Activated CD8-positive, alpha-beta memory T cell treated with anti-CD3 and anti-CD28 coated beads for 1 hour (primary cell): ENCODE measurements at places on chromosomes 5 and 9.

DNA sequence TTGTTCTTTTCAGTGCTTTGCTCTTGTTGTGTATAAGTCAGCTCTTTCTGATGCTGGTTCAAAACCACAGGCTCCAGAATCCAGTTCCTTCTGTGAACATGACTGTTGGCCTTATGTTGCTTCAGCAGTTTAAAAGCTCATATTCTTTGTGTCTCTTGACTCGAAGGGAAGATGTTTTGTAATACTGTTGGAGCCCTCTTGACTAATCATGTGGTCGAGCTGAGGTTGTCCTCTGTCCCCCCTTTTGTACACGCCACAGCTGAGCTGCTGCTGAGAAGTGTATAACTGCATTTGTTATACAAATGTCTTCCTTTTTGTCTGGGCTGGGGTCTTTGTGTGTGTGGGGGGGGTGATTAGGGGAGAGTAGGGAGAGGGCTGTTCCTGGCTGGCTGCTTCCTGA is 35.8 kb downstream of the SLC36A1 start:
- no peak for DNase-seq

- no peak for DNase-seq
Measured at GRCh38 chr5:95638632-95639031, 7.9 kb upstream of the RFESD start.

DNA sequence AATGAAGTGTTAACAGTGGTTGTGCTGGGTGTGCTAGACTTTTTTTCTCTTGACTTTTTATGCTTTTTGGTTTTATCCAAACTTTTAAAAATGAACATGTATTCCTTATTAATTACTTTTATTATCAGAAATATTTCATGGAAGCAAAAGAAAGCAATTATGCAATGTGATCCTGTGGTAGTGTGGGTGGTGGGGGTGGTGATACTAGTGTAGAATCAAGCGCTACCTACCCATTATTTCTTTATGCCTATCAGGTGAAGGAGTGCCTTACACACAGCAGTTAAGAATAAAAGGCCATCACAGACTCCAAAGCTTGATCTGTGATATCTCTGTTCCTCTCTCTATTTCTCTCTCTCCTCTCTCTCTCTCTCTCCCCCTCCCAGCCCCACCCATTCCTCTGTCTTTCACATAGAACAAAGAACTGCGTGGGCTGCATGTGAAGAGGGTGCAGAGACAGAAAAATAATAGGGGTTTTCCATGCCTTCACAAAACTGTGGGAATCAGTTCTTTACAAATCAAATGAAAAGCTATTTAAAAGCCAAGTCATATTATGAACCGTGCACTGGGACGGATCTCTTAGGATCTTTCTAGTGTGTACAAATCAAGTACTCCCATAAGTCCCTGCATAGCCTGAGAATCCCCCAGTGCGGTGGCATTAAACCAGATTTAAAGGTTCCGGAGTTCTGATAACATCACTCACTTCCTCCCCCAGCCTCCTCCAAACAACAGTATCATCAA is 351.2 kb downstream of the RAB3C start:
- no peak for DNase-seq

DNA sequence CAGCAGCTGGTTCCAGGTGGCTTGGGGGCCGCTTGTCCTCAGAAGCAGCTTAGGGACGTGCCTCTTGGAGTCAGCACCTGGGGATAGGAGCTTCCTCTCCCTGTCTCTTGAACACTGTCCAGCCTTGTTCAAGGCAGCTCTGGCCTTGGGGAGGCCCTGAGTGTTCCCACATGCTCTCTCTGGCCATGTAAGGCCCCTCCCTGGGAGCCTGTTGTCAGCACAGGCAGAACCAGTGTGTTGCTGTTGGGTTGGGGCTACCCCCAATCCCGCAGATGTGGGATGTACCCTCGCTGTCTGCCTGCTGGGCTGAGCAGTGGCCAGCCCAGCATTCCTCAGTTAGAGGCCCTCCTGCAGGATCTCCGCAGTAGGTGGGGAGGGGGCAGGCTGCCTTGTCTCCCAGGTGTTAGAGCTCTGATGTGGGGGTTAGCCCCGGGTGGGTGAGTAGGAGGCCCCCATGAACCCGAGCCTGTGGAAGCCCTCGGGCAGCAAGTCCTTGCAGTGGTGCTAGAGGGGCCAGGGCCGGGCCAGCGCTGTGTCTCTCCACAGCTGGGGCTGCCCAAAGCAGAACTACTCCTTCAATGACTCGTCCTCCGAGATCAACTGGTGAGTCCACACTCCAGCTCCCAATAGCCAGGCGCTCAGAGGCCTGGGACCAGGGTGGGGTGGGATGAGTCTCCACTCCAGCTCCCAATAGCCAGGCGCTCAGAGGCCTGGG is 51.6 kb downstream of the KCNT1 start:
- no peak for DNase-seq

DNA sequence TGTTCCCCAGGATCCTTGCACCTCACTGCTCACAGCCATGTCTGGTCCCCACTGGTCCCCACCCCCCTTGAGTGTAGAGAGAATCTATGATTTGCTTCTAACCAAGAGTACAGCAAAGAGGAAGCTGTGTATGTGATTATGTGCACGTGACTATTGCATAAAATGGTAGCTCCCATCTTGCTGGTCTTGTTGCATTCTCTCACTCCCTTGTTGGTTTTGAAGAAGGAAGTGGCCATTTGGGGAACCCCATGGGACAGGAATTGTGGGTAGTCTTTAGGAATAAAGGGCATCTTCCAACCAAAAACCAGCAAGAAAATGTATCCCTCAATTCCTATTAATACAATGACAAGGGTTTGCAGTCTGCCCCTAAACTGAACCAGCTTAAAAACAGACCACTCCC is 5.2 kb upstream of the FCN2 start:
- DNase-seq = no peak

DNA sequence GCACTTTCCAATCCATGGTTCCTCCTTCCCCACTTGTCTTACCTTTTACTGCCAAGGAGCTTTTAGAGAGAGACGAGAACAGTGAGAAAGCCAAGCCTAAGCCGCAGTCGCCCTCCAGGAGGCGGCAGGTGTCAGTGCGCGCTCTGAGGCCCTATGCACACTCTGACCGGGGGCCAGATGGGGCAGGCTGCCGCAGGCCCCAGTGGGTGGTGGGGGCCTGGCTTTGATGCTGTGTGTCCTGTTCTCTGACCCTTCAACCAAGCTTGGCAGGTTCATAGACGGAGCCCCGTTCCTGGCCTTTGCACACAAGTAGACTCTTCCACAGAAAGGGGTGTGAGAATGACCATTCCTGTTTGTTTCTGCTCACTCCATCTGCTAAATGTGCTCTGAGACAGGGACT is 77.3 kb downstream of the WNK2 start:
- DNase-seq = no peak

DNA sequence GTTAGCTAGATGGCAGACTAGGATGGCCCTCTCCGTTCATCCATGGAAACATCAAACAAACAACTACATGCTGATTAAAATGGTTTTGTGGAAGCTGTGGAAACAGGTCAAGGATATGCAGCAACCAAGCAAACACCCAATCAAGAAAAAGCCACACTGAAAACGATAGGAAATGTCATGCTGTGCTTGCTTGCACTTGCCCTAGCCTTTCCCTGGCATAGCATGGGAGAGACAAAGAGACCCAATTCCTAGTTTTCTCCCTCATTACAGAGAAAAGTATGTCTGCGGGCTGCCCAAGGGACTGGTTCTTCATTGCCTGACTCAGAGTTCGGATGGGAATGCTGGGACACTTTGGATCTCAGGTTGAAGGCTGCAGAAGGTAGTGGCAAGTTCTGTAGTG is 98.7 kb downstream of the FANCC start:
- DNase-seq = no peak

DNA sequence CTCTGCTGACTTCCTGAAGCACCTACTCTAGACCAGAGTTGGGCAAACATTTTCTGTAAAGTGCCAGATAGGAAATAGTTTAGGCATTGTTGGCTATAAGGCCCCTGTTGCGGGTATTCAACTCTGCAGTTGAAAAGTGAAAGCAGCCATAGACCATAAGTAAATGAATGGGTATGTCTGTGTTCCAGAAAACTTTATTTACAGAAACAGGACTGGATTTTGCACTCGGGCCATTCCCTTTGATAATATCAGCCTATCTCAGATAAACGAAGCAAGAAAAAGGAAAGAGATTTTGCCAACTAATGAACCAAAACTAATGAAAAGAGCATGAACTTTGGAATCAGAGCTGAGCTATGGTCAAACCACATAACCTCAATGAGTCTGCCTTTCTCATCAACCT is 184.4 kb downstream of the SAXO1 start:
- DNase-seq = no peak

GRCh38 chr9:70000469-70000868 is 43.2 kb upstream of the MAMDC2 start:
- no peak for DNase-seq

GRCh38 chr5:138186002-138186447 is 7.1 kb downstream of the KIF20A start:
- DNase-seq = no peak

GRCh38 chr9:31744589-31744988 is 639.9 kb upstream of the ACO1 start:
- DNase-seq = no peak

GRCh38 chr5:922436-923280 is 30.0 kb downstream of the TRIP13 start:
- DNase-seq = no peak

- DNase-seq = no peak
Measured at GRCh38 chr9:99793528-99793927, 28.2 kb upstream of the NR4A3 start.

- DNase-seq = no peak
Measured at GRCh38 chr5:128409166-128409800, 128.8 kb downstream of the FBN2 start.

GRCh38 chr5:176492431-176492830 is 44.2 kb downstream of the FAF2 start:
- DNase-seq = no peak

DNA sequence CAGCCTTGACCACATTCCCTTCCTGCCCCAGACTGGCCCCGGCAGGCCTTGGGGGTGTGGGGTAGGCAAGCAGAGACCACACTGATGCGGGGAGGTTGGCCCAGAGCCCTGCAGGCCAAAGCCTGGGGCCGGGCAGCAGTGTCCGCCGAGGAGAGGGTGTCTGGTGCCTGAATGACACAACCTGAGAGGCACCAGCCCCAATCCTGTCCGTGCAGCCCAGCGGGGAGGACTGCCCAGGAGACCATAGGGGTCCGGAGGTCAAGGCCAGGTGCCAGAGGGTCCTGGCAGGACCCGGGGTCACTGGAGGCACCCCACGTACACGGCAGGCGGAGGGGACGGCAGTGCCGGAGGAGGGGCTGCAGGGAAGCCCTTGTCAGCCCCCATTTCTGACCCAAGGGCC is 5.6 kb upstream of the PTGDS start:
- DNase-seq = no peak

DNA sequence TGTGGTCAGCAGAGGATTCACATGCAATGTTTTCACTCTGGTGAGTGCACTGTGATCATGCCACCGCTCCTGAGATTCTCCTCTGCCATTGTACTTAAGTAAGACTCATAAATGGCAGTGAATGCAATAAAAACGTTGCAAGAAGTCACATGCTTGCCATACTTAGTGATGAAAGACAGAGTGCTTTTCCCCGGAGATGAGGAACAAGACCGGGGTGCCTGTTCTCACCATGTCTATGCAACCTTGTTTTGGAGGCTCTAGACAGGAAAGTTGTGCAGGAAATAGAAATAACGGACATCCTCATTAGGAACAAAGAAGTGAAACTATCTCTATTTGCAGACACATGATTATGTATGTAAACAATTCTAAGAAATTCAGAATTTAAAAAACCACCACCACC is 84.7 kb upstream of the IRX2 start:
- no peak for DNase-seq
